ENCODE measurements at places on chromosomes 5 and 9.

DNA sequence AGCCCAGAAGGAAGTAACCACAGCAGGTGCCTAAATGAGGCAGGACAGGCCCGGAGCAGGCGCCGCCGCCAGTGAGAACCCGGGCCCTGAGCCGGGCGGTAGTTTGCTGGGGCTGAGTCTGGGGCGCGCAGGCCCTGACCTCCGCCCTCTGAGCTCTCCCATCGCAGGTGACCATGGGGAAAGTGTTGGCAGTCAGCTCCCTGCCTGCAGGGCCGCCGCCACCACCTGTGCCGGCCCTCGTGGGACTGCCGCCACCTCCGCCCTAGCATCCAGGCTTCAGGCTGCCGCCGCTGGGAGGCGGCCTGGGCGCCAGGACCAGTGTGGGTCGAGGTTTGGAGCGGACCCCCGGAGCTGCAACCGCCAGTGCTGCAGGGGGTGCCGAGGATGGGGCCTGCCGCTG is 61.1 kb downstream of the TARS1 start:
- DNase-seq, result no peak

DNA sequence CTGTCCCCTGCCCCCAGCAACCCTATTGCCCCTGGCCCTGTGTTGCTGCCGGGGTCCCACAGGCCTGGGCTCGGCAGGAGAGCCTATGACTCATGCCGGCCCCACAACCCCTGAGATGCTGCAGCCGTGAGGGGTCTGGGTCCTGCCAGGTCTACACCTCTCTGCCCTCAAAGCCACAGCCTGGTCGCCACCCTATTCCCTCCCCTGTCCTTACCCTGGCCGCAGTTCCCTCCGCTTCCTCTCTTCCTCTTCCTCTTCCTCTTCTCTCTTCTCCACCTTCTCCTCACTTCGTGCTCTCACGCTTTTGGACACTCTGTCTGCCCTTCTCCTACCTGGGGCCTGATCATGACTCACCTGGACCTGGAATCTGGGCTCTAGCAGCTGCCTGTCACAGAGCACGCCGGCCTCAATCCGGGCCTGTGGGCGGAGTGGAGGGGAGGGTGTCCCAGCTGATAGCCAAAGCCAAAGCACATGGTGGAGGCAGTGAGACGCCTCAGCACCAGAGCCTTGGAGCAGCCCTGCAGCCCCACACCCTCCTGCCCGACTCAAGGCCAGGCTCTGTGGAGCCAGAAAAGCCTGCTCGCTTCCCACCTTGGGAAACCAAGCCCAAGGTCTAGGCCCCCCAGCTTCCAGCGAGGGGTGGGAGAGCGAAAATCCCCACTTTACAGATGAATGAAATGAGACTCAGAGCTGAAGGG is 26.8 kb upstream of the CSF1R start:
- no peak for DNase-seq

- no peak for DNase-seq
Measured at GRCh38 chr9:38071470-38072134, 2.6 kb upstream of the SHB start.

DNA sequence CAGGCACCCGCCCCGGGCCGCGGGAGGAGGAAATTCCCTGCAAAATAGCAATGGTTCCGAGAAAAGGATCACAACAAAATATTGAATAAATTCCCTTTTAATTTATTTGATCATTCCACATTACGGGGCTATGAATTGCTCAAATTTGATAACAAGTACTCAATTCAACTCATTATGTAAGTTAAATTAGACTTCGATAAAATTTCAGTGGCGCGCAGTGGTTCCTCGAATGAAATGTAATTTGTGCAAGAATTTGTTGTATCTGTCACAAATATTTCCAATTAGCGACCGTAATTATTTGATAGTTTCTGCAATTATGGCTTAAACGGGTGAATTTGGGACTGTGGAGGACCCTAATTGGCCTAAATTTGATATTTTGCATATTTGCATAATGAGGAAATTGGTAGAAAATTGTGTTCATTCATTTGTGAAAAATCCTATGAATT is 76.0 kb upstream of the TBCA start:
- DNase-seq, result no peak

DNA sequence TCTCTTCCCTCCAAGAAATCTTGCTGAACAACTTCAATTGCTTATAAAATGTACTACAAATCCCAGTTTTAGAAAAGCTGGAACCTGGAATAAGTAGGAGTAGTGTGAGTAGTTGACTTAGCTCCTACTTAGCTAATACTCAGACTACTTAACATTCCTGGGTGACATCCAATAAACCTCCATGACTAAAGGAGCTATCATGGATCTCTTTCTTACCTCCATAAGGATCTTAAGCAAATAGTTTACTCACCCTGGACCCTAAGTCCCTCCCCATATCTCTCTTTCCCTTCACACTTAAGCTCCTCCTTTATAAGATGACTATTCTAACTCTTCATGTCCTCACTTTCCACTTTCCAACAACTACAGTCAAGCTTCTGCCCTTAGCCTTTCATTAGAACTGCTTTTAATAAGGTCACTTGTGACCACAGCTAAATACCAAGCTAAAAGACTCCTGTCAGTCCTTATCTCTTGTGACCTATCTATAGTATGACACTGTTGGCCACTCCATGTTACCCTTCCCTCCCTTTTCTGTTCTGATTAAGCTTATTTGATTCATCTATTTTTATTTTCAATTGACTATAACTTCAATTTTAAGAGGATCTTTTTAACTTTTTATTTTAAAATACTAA is 194.9 kb downstream of the RFX3 start:
- no peak for DNase-seq

- no peak for DNase-seq
Measured at GRCh38 chr5:127582773-127583370, 65.4 kb downstream of the PRRC1 start.

DNA sequence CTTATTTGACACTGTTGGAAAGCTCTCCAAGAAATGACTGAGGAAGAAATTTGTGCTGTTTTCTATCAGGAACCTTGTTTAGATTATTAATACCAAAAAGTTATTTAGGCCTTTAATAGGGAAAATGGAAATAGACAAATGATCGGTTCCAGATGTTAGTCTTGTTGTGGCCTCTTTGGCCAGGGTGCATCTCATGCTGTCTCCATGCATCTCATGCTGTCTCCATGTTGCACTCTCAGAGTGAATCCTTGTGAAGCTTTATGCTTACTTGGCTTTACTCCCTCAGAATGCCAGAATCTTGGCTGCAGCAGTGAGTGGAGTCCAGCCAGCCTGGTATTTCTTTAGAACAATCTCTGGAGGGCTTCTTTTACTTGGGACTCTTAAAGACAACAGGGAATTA is 185.5 kb downstream of the ARHGAP26 start:
- no peak for DNase-seq

GRCh38 chr5:127699416-127699815 is 3.8 kb upstream of the CCDC192 start:
- no peak for DNase-seq

GRCh38 chr9:512555-513272 is 298.0 kb downstream of the DOCK8 start:
- DNase-seq, result no peak

GRCh38 chr5:133354323-133355185 is 257.8 kb downstream of the FSTL4 start:
- DNase-seq, result no peak

GRCh38 chr9:86947146-86948073 is at the start of gene GAS1:
Gene GAS1, minus strand, starts transcription at chr9:86947506. Its CDS starts 727 bp downstream, at chr9:86946779.
- DNase-seq, result peak; percentile 76

GRCh38 chr9:113482341-113482740 is 18.8 kb downstream of the RGS3 start:
- DNase-seq, result no peak

GRCh38 chr5:134543820-134544614 is 18.5 kb downstream of the JADE2 start:
- DNase-seq, result no peak

GRCh38 chr5:168947212-168947868 is 353.6 kb downstream of the SLIT3 start:
- DNase-seq, result peak; percentile 76

- peak; percentile 84 for DNase-seq
Measured at GRCh38 chr5:151051066-151051930, 29.5 kb downstream of the TNIP1 start.

DNA sequence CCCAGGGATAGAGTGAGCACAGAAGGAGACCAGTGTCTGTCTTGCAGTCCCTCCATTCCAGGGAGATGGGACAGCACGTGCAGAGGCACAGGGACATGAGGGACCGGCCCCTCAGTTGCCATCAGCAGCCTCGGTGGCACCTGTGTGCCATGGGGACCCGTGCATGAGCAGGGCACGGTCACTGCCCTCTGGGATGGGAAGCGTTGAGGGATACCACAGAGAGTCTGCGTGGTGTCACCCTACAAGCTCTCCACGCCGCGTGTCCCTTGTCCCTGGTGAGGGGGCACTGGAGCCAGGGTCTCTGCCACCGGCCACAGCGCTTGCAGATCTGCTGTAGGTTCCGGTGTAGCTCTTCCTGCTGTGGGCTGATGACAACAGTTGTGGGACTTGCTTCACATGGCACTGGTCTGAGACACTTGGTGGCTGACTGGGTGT is 108.1 kb downstream of the CACNA1B start:
- no peak for DNase-seq

GRCh38 chr9:70609542-70610286 is 195.3 kb upstream of the KLF9 start:
- DNase-seq, result no peak

DNA sequence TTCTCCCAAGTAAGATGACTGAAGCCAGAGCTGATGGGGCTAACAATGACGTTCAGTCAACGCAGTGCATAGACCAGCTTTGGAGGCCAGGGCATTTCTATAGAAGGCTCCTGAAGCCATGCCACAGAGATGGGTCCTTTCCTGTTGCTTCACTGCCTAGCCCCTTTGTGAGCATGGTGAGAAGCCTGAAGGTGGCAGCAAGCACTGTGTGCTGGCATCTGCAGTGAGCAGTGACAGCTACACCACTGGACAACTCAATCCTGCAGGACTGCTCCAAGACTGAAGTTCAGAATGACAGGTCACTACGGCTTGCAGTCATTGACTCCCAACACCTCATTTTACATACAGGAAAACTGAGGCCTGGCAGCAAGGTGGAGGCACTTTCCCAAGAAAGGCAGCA is 229.0 kb downstream of the TSSK1B start:
- no peak for DNase-seq

DNA sequence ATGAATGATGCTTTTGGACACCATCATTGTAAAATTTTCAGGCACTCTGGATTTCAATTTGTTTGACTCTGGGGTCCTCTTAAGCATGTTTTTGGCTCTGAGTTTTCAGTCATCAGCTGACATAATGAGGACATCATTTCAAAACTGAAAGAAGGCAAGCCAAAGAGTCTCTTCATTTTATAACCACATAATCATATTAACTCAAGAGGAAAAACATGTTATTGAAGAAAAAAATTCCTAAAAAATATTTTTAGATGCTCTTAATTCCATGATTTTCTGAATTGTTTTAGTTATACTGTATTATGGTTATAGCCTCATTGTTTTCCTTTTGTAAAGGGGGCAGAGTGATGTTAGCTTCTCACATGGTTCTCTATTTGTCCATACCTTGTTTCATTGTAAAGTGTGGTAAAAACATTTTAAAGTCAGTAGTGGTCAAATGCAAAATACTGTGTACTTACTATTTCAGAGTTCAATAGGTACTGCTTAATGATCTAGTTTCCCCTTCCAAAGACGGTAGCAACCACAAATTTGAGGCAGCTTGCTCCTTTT is 472.1 kb downstream of the DMRT2 start:
- no peak for DNase-seq

DNA sequence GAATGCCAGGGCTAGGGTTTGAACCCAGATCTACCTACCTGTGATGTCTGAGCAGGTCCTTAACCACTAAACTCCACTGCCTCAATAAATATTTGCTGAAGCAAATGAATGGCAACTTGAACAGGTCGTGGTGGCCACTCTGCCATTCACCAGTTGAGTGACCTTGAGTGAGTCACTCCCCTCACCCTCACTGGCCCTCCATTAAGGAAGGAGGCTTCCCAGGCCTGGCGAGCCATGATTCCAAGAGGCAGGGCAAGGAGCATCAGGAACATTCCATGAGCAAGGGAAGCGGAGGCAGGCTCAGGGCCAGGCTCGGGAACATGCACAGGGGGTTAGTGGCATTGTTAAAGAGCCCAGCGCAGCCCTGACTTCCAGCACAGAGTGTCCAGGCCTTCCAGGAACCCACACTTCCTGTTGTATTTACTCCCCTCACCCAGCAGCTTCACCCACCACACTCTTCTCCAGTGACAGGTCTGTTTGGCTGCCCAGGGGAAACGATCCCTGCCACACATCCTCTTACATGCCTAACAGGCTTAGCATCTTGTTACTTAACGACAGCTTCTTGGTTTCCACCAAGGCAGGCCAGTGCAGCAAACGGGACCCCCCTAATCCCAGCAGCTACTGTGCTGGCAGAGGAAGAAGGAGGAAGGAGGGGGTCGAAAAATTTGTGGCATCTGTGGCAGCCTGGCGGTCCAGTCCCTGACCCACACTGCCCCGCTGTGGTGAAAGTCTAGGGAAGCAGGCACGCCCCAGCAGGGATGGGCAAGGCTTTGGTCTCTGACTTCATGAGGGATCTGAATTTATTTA is 43.7 kb upstream of the TTC1 start:
- DNase-seq, result peak; percentile 71

DNA sequence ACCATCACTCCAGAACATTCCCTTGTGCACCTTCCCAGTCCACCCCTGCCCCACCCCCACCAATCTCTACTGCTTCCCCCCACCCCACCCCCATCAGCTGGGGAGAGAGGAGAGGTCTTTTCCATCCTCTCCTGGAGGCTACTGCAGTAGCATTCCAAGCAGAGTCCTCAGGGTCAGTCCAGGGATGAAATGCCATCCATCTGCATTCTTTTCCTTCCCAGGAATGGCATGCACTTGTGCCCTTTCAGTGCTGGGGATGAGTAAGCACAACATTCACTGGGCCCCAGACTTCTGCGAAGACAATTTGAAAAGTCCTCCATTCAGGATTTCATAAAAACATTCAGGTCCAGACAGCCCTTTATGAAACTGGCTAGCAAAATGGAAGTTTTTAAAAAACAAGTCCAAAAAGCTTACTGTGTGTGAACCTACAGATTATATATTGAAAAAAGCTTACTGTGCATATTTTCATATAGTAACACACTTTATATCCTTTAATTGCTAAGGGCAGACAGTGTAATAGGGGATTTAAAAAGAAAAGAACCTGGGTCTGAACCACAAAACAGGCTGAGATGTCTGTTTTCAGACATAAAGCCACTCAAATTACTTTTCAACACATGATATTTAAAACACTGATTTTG is 50.0 kb upstream of the GOLPH3 start:
- DNase-seq, result no peak

DNA sequence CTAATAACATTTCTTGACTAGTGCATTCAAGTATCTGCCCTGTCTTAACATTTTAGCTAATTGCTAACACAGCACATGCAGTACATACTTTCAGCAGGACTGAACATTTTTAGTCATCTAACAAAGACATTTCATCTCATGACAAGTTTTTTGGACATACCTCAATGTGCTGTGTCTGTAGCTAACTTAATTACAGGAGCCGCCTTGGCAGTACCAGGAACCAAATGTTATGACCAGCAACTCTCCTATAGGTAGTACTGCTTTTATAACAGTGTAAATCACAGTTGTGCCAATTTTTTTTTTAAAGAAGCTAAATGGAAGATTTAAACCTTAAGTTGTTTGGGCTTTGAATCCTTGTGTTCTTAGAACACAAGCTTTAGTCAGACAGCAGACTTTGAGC is 99.4 kb upstream of the SAP30L start:
- no peak for DNase-seq
